ENCODE measurements at places on chromosomes 16 and 17.

- DNase-seq, result no peak
These were observed 47.8 kb upstream of the FOXF1 start for GRCh38 chr16:86462334-86463084.

GRCh38 chr16:49128740-49129139, 152.9 kb downstream of the CBLN1 start:
- no peak for DNase-seq

DNA sequence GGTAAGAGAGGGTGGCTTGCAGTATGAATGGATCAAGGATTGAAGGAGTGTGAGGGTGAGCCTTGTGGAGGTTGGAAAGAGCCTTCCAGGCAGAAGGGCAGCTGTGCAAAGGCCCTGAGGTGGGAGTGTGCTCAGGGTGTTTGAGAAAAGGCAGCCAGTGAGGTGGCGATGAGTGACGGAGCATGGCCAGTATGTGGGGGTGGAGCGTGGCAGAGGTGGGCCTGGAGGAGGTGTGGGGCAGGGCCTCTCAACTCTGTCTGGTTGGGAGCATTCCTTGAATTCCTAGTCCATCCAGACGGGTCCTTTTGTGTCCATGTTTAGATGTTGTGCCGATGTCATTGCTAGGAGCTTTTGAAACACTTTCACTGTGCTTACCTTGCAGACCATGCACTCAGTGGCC, 51.3 kb downstream of the EPN2 start:
- DNase-seq, result no peak

DNA sequence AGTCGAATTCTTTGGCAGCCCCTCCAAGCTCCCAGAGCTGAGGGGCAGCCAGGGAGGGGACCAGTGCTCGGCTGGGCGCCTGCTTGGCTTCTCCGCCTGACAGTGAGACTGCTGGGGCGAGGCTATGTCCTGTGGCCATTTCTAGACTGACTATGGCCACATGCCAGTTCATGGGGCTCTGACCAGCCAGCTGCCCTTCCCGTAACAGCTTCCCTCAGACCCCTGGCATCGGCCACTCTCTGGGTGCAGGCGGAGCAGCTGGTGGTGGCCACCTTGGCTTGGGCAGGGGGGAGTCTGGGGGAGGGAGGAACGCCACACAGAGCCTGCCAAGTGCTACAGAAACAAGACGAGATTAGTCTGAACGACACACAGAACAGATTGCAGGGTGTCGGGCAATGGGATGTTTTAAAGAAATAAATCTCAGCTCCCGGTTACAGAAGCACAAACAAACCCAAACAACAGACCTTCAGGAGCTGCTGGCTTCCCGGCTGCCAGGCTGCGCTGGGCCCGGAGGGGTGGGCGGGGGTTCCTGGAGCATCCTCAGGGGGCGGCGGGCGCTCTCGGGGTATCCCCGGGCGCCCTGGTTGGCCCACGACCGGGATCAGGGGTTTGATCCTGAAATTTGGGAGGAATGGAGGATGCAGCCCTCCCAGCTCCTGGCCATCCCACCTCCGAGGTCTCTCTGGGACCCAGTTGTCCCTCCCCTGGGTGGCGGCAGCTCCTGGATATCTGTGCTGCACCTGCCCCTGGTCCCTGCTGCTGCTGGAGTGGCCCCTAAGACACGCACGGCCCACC, 34.5 kb downstream of the TBC1D16 start:
- DNase-seq, result no peak
